ENCODE measurements at places on chromosomes 3 and 15. TPM values are rescaled to one million over a fixed set of nuclear protein-coding genes. Genes with fewer than 3 reads are reported as not detected.

DNA sequence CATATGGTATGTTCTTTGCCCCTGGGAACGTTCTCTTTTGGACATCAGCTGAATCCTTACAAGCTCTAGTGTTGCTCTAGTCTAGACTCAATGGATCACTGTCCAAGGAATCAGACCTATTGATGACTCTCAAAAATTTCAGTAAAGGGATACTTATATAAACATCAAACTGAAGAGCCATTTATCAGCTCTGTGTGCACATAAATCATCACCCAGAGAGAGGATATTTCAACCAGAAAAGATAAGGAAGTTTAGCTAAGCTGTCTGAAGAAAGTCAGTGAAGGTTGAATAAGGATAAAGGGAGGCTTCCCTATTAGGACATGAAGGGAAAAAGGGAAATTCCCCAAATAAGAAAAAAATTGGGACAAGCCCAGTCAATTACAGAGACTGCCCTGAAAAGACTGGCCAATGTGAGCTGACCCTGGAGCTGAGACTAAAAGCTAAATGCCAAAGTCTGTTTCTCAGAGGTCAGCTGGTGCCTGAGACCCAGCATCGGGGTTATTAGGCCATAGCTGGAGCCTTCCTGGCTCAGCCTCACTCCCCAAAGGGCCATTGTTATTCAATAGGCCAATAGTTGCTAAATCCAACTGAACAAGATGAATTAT lies 424.1 kb upstream of the THBS1 start:
- no peak overlapping the region for H3K4me3 ChIP-seq
- DNase-seq = no peak
- H3K4me1 ChIP-seq = no peaks in the 10 kb centered on the region
- H3K27me3 ChIP-seq = no peaks in the 10 kb centered on the region
- H3K27ac ChIP-seq = no peak overlapping the region

Gene CLDN11
- not detected for total RNA-seq

Gene MUSTN1
- total RNA-seq = 13.8 TPM

Gene RARB
- total RNA-seq = not detected

DNA sequence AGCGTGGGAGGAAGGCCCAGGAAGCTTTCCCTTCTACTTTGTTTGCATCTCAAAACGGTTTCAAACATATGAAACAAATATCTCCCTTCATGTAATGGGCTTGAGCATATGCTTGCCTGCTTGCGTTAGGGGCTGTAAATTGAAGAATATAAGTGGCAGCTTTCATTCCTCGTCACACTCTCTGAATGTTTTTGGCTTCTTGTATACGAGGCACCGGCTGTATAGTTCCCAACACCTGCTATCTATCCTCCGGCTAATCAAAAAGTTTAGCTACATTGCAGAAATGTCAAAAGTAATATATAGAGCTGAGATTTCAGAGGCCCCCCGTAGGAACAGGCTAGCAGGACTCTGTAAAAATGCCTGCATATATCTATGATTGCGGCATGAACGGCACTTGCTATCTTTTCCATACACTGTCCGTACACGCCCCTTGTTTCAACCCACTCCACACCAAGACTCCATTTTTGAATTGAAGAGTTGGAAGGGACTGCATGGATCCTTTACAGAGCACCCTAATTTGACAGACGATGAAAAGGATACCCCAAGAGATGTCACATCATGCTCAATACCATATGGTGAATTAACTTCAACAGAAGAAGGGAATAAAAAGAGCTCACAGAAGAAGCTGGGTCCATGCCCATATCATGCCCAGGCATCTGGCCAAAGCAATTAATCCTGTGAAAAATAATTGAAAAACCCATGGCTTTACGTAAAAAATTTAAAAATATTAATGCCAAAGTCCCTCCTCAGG lies 2.5 kb downstream of the MASP1 start:
- no peaks in the 10 kb centered on the region for H3K4me1 ChIP-seq
- no peak overlapping the region for H3K27ac ChIP-seq
- H3K4me3 ChIP-seq = no peak overlapping the region
- no peak for DNase-seq
